Fibroblast of skin of scalp (primary cell): ENCODE measurements at places on chromosomes 6 and 20.

DNA sequence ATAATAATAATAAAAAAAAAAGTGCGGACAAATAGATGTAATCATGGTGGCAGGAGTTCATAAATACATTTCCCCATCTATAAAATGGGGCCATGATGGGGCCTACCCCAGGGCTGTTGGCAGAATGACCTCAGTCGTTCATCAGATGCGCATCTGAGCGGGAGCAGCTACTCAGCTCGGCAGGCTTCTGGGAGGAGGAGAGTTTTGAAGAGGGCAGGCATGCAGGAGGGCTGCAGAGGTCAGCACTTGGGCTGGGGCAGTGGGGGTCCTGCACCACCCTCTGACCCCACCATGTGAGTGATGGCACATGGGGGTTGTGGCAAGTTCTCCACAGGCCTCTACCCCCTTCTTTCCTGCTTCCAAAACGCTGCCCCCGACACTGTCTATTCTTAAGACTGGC lies 373.5 kb downstream of the ZFAND3 start:
- no peak for DNase-seq

- DNase-seq = no peak
Observed at GRCh38 chr6:40855168-40855880, 183.7 kb downstream of the UNC5CL start.

GRCh38 chr6:14906621-14907020 lies 339.2 kb upstream of the JARID2 start:
- DNase-seq = no peak

DNA sequence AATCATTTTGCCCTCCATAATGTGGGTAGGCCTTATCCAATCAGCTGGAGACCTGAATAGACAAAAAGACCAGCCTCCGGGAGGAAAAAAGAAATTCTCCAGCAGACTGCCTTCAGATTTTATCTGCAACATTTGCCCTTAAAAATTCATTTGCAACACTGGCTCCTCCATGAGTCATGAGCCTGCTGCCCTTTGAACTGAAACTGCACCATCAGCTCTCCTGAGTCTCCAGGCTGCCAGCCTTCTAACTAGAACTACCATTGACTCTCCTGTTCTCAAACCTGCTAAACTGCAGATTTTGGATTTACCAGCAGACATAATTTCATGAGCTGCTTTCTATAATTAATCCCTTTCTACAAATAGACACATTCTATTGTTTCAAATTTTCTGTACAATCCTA lies 223.9 kb upstream of the THEMIS start:
- DNase-seq = no peak

GRCh38 chr20:58610811-58611210 lies 40.3 kb upstream of the STX16 start:
- no peak for DNase-seq

DNA sequence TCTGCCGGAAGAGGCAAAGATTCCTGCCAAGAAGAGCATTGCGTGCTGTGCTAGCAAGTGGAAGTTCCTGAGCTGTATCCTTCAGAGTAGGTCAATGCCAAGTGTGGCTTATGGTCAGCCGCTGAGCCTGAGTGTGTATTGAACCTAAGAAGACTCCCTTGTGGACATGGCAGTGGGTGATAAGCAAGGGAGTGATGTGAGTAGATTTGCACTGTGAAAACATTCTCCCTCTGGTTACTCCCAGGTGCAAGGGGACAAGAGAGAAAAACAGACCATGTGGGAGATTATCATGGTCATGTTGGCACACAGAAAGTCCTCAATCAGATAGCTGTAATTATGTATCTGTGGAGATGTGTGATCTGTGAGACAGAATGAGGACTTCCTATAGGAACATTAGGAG lies 6.1 kb upstream of the TMEM74B start:
- no peak for DNase-seq

DNA sequence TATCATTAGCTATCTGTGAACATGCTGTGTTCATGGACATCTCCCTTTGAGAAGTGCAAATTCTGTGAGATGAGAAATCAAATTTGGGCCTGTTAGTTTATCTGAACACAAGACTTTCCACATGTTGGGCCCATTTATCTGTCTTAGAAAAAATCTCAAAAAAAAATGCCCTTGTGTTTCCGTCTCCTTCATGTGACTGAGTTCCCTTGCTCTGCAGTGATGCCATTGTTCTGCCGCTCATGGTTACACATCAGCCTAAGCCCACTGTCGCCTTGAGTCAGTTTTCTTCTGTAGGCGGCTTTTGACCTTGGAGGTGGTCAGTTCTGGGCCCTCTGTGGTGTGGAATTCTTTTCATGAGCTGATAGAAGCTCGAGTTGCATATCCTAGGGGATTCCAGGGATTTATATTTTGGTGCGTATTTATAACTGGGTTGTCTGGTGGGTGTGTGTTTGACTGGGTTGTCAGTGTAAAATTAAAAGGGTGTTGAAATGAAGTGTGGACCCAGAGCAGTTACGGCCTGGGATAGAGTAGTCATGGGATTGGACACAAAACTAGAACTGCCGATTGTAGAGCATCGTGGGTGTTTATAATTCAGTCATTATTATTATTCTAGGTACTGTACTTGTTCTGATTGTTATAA lies 156.7 kb downstream of the JARID2 start:
- DNase-seq = no peak

GRCh38 chr20:19781235-19781634 lies 23.2 kb downstream of the RIN2 start:
- no peak for DNase-seq

DNA sequence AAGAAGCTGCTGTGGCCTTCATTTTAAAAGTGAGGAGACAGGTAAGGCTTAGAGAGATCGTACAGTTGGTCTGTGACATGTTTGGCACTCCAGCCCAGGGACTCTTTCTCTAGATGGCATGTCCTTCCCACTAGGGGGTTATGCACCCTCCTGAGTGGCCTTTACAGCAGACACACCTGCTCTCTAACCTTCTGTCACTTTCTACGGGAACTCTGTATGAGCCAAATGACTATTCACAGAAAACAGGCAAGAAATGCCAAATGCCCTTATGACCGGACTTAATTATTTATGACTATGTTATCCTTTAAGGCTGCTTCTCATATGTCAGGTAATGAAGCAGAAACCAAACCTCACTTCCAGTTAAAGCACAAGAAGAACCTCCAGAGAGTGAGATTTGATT lies 91.2 kb downstream of the MAP3K5 start:
- no peak for DNase-seq

DNA sequence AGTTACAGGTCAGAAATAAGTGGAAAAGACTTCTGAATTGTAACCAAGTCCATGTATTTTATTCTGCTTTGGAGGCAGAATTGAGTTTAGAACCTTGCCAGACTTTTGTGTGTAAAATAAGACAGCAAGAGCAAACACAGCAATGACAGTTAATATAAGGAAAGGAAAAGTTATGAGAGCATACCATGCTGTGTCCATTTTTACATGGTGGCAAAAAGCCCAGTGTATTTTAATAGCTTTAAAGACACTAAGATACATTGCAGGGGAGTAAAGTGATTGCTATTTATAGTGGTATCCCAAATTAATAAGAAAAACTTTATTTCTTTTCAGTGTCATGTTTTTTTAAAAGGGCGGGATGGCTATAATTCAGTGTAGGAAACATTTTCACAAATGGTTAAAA lies 45.2 kb downstream of the CDC5L start:
- DNase-seq = no peak

DNA sequence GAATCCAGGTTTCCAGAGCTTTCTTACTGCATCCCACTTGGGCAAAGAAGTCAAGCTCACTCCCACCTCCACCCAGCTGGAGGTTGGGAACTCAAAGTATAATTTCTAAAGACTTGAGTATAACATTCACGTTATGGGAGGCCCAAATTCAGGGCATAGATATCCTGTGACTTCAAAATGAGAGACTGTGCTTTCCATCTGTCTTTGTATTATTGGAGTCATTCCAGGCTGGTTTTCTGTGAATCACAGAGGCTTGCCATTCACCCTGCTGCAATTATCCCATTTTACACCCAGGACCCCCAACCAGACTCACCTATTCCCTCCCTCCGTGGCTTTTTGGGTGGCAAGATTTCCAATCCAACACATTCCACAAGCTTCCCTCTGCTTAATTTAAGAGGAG lies 19.3 kb upstream of the SRC start:
- DNase-seq = no peak

- DNase-seq = peak; percentile 44
Observed at GRCh38 chr6:164108869-164109769, 694.6 kb downstream of the QKI start.

DNA sequence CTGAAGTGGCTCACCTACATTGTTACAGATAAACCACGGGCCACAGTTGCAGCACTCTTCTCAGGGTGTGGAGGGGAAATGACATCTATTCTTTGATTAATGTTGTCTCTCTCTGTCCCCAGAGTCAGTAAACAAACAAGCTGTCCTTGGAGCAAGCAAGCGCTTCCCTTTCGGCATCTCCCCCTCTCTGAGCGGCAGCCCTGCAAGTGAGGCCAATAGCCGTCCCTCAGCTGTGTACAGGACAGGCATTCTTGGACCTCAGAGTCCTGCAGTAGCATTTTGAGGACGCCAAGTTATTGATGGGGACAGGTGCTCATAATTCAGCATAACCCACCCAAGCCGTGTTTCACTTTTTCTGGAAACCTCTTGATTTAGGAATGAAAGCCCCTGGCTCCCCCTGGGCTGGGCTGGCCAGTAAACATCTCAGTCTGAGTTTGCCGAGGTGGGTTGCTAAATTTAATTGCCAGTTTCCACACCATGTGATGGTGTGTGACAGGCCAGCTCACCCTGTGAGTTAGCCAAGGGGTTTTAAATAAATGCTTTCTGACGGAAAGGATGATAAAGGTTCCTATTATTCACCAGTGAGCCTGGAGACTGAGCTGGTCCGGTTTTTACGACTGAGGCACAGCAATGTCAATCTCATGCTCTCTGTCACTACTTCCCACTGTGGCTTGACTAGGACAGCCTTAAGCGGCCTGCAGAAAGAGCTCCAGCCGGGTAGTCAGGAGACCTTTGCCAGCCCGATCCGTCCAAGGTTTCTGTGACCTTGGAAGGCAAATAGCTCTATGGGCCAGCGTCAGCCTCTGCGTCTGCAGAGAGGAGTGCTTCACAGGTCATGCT lies 214.8 kb upstream of the RREB1 start:
- no peak for DNase-seq

DNA sequence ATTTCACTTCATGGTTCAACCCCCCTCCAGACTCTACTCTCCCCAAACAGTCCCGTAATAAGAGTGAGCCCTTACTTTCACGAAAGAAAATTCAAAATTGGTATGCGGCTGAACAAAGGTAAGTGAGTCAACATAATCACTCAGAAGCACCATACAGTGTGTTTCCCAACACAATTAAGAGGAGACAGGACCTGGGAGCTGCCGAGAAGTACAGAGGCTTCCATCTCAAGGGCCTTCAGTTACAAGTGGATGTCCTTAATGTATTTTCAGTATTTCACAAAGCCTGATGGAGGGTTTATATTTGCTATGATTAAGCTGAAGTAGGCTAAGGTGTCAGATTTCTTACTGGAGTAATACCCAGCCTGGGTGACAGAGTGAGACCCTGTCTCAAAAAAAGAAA lies 51.1 kb downstream of the MYO6 start:
- DNase-seq = no peak

GRCh38 chr6:3259491-3259958 lies 778 bp downstream of the PSMG4 start:
- peak; percentile 39 for DNase-seq
